Body of pancreas (tissue), 4 donors: ENCODE measurements at places on chromosomes 2 and 18. TPM values are rescaled to one million over a fixed set of nuclear protein-coding genes. Genes with fewer than 3 reads are reported as not detected.

The HOXD10 gene
- total RNA-seq = not detected

The TBR1 gene
- total RNA-seq = not detected

The SLC5A6 gene
- 17.4 TPM for total RNA-seq

The LRP1B gene
- 0.52 TPM for total RNA-seq

The TPO gene
- 1.0 TPM for total RNA-seq

The LRATD1 gene
- total RNA-seq = 5.7 TPM

The CDH19 gene
- 1.3 TPM for total RNA-seq

The CMPK2 gene
- total RNA-seq = 6.7 TPM

The OSBPL6 gene
- 2.0 TPM for total RNA-seq
